ENCODE measurements at places on chromosomes 3 and 15.
A peak's percentile ranks its signal among the peaks of the same experiment; 100 is the strongest.

GRCh38 chr15:54567408-54568035 is 589.3 kb downstream of the UNC13C start:
- DNase-seq: no peak

DNA sequence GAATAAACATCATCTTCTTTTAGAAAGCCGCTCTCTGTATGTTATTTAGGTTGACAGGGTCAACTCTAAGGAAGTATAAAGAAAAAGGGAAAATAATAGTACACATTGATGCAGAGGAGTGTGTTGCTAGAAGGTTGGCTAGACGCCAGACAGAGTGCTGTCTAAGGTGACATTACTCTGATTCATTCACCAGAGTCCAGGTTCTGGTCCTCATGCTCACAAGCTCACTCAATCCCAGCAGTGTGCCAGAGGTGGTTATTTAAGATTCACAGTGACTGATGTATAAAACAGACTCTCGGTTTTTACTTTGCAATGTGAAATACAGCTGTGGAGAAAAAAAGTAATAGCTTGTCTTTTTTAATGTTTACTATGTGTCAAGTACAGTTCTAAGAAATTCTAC is 1.7 kb downstream of the CFAP44 start:
- no peak for DNase-seq

GRCh38 chr3:21643752-21644151 is 107.3 kb downstream of the ZNF385D start:
- DNase-seq: no peak

- peak; percentile 16 for DNase-seq
These were observed 70.6 kb upstream of the STT3B start for GRCh38 chr3:31462050-31462569.

- no peak for DNase-seq
These were observed 166.2 kb upstream of the ROBO2 start for GRCh38 chr3:76873532-76874242.

- DNase-seq: no peak
These were observed 3.1 kb downstream of the ATP10A start for GRCh38 chr15:25859838-25860645.

GRCh38 chr15:50183112-50183794 is 1.3 kb downstream of the SLC27A2 start:
- no peak for DNase-seq

Data from inflammatory macrophage treated with lipopolysaccharide for 1 hour (primary cell).